ENCODE measurements at places on chromosomes 11 and 22.

DNA sequence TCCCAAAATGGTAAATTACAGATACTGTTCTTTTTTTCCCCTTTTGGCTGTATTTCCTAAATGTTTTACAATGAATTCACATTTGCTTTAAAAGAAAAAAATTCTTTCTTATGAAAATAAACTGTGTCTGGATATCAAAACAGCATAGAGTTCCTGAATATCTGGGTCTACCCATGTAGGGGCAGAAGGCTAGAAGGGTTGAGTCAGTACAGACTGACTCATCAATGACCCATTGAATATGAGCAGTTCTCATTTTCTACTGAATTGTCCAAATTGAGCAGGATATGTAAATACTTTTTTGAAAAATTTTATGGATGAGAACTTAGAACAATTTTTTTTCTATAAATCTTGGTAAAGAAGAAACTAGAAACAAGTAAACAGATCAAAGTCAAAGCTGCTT, 16.3 kb upstream of the C11orf87 start:
- no peak for DNase-seq

- DNase-seq: no peak
These were observed 7.4 kb upstream of the CLPB start for GRCh38 chr11:72441752-72442207.

GRCh38 chr22:26367402-26368245, 61.4 kb upstream of the ASPHD2 start:
- peak; percentile 8 for DNase-seq

GRCh38 chr11:70200212-70200844, 2.8 kb upstream of the FADD start:
- DNase-seq: no peak

DNA sequence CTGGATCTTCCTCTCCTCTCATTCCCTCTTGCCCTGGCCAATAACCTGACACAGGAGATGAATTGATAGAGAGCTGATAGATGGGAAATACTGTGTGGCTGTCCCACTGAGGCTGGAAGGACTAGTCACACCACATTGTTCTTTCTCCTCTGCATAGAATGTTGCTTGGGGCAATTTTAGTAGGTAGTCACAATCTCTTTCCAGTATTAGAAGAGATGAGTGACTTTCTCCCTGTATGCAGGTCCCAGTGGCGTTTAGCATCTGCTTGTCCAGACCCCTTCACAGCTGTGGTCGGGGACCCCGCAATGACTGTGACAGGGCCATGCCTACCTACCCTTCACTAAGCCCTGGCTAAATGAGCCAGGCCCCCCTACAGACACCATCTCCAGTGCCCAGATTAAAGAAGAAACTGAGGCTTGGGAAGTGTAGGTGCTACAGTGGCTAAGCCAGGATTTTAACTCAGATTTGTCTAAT, 24.0 kb upstream of the P2RY2 start:
- no peak for DNase-seq

Data from HFFc6 (cell line).